Activated CD4-positive, alpha-beta T cell treated with anti-CD3 and anti-CD28 coated beads for 36 hours (primary cell): ENCODE measurements at places on chromosomes 3 and 15. TPM values are rescaled to one million over a fixed set of nuclear protein-coding genes. Genes with fewer than 3 reads are reported as not detected.

Gene TF
- total RNA-seq, result 0.12 TPM

Gene GCSAM
- total RNA-seq, result 12.1 TPM

DNA sequence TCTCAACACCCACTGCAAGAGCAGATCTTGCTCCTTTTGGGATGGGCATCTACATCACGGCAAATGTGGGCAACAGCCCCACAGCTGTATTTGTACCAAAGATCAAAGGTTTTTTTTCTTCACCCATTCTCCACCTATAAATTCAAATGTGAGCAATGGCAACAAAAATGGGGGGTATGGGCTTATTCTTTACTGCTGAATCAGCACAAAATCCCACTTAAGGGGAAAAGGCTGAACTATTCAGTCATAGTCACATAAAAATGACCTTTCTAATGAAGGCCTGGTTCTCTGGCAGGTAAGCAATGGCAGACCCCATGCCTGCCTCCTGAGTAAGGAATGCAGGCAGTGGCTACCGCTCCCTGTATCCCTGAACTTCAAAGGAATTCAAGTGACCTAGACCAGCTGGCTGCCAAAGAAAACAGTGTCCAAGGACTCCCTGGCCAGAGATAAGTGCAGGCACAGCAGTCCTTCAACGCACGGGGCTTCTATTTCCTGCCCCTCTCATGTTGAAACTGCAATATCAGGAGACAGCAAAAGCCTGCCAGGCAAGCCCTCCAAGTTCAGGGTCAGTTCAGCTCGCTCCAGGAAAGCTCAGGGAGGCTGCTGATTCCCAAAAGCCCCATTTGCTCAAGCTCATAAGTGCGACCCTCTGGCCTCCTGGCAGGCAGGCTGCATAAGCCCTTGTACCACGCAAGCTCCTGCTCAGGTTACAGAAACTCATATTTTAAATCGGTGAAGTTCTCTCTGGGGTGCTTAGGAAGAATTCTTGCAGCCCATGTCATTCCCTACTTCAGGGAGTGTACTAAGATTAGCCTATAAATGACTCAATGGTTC lies 134.1 kb downstream of the PDZRN3 start:
- DNase-seq, result no peak

GRCh38 chr3:47156396-47156795 lies 7.5 kb downstream of the SETD2 start:
- no peak for DNase-seq

- DNase-seq, result no peak
Observed at GRCh38 chr3:148083526-148084182, 614.0 kb upstream of the AGTR1 start.

GRCh38 chr3:85377115-85377514 lies 418.3 kb downstream of the CADM2 start:
- no peak for DNase-seq

- DNase-seq, result no peak
Observed at GRCh38 chr3:86989006-86989405, 1.9 kb downstream of the VGLL3 start.

DNA sequence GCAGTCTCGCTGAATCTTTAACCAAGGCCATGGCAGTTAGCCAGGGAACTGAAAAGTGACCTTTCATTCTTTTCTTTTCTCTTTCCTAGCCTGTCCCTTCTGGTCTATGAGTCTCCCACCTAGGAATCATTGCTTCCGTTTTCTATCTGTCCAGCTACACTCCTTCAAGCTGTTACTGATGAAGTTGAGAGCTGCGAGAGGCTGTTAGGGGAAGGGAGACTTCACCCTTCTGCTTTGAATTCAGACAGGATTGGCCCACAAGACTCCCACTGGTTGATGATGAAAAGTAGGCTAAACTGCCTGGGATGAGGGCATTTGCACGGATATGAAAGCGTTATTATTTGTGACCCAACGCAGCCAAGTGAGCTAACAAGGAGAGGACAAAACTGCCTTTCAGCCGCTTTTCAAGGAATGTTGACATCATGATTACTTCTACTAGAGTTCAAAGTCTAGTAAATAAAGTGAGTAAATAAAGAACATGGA lies 30.2 kb downstream of the EIF4E3 start:
- no peak for DNase-seq

DNA sequence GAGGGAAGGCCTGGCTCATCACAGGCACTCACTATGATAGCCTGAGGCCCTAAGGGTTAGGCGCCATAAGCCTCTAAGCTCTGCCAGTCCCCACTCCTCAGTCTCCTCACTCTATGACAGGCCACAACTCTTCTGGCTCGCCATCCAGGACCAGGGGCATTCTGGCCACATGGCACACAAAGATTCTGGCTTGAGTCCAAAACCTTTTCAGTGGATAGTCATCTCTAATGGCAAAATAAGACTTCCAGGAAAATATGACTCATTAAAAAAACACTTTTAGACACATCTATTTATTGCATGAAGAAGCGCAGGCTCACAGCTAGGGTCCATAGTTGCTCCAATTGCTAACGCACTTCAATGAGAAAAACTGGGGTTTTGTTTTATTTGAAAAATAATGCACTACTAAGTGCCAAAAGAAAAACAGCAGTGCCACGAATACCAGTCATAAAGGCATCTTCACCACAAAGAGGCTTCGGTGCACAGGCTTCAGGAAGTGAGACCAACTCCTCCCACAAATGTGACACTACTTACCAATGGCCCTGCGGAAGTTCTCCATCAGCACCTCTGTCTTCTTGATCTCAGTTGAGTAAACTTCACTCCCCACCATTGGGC lies 11.1 kb downstream of the RUVBL1 start:
- peak; percentile 65 for DNase-seq
